ENCODE measurements at places on chromosomes 4 and X. TPM values are rescaled to one million over a fixed set of nuclear protein-coding genes. Genes with fewer than 3 reads are reported as not detected.
A peak's percentile ranks its signal among the peaks of the same experiment; 100 is the strongest.

- peak overlapping the region; percentile 98 for H3K27ac ChIP-seq
- DNase-seq = no peak
- peaks cover 23% of the 10 kb centered on the region for H3K4me1 ChIP-seq
- H3K36me3 ChIP-seq = peaks cover 15% of the 10 kb centered on the region
- H3K4me3 ChIP-seq = peak overlapping the region; percentile 94
- no peaks in the 10 kb centered on the region for H3K27me3 ChIP-seq
Measured at GRCh38 chrX:101408532-101408841, 465 bp downstream of the HNRNPH2 start.

- no peaks in the 10 kb centered on the region for H3K27me3 ChIP-seq
- no peaks in the 10 kb centered on the region for H3K4me1 ChIP-seq
- H3K36me3 ChIP-seq = no peaks in the 10 kb centered on the region
- DNase-seq = no peak
Measured at GRCh38 chrX:8147226-8147625, 23.8 kb downstream of the VCX2 start.

DNA sequence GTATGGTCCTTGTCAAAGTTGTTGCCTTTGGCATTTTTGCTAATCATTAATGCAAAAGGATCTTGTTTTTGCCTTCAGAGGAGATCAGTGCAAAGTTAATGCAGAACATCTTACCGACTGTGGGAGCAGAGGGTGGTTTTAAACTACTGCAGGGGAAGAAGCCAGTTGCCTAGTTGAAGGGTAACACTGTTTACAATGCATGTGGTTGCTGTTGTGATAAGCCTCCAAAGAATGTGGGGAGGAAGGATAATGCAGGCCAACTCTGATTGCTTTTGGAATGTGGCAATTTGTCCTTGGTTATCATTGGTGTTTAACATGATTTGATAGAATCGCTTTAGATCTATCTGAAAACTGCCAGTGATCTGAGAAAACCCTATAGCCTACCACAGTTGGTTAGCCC, 204.3 kb upstream of the TLL1 start:
- H3K27ac ChIP-seq = no peak overlapping the region
- DNase-seq = no peak
- H3K4me3 ChIP-seq = no peak overlapping the region
- no peaks in the 10 kb centered on the region for H3K4me1 ChIP-seq
- no peaks in the 10 kb centered on the region for H3K36me3 ChIP-seq

GRCh38 chrX:116204932-116205331, 34.4 kb downstream of the AGTR2 start:
- no peaks in the 10 kb centered on the region for H3K4me1 ChIP-seq
- H3K27me3 ChIP-seq = no peaks in the 10 kb centered on the region
- no peak overlapping the region for H3K4me3 ChIP-seq
- H3K36me3 ChIP-seq = no peaks in the 10 kb centered on the region
- no peak overlapping the region for H3K27ac ChIP-seq

- H3K4me1 ChIP-seq = no peaks in the 10 kb centered on the region
- H3K27ac ChIP-seq = no peak overlapping the region
- no peak overlapping the region for H3K4me3 ChIP-seq
- no peaks in the 10 kb centered on the region for H3K27me3 ChIP-seq
- no peak for DNase-seq
Measured at GRCh38 chrX:114519524-114519923, 64.4 kb upstream of the HTR2C start.

GRCh38 chrX:1529756-1530155, 7.2 kb downstream of the P2RY8 start:
- no peak for DNase-seq
- peak overlapping the region; percentile 30 for H3K27ac ChIP-seq
- peaks cover 28% of the 10 kb centered on the region for H3K36me3 ChIP-seq

GRCh38 chr4:90120037-90120436, 7.2 kb upstream of the CCSER1 start:
- no peak for DNase-seq
- H3K36me3 ChIP-seq = no peaks in the 10 kb centered on the region
- no peaks in the 10 kb centered on the region for H3K4me1 ChIP-seq
- no peaks in the 10 kb centered on the region for H3K27me3 ChIP-seq
- H3K27ac ChIP-seq = no peak overlapping the region

DNA sequence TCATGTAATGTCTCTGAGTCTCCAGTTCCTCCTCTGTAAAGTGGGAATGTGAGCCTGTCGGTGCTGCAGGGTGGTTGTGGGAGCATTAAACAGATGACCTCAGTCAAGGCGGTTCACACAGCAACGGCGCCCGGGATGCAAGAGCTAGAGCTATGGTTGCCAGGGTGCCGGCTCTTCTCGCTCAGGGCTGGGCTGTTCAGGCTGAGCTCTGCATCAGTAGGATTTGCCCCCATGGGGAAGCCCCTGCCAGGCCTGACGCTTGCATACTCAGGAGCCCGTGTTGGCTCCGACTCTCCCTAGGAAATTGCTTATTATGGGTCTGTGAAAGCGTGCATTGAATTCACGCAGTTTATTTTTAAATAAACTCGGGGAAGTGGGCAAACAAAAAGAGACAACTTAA, 67.3 kb downstream of the PSAPL1 start:
- H3K36me3 ChIP-seq = no peaks in the 10 kb centered on the region
- no peaks in the 10 kb centered on the region for H3K27me3 ChIP-seq
- no peaks in the 10 kb centered on the region for H3K4me1 ChIP-seq

DNA sequence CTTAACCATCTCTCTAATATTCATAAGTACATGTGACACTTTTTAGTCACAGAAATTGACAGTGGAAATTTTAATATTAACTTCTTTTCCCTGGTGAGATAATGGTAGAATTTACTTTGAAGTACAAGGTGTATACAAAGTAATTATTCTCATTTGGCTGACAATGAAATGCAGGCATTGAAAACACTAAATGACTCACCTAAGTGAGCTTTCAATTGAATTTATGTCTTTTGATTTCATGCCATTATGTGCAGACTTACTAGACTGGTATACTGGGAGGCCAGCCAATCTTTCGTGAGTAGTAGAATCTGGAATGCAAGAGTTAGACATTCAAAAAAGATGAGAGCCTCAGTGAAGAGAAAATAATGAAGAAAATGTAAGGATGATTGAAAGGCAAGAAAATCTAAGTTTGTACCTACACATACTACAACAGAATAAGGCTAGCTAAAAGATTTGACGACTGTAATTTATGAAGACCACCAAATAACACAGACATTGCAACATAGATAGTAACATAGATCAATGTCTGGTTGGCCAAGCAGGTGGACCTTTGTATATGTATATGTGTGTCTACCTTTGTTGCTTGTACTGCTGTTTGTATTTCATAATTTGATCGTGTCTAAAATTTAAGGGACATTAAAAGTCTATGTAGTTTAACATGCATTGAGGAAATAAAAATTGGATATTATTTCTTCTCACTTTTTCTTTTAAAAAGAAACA, 459.7 kb downstream of the IL15 start:
- no peaks in the 10 kb centered on the region for H3K4me1 ChIP-seq
- no peaks in the 10 kb centered on the region for H3K27me3 ChIP-seq
- DNase-seq = no peak

- DNase-seq = no peak
- H3K4me1 ChIP-seq = no peaks in the 10 kb centered on the region
- no peak overlapping the region for H3K27ac ChIP-seq
- no peak overlapping the region for H3K4me3 ChIP-seq
Measured at GRCh38 chr4:103892586-103892985, 172.8 kb upstream of the TACR3 start.

GRCh38 chr4:139940600-139940999, 213.4 kb downstream of the MAML3 start:
- H3K27me3 ChIP-seq = no peaks in the 10 kb centered on the region
- DNase-seq = no peak
- H3K4me3 ChIP-seq = no peak overlapping the region
- no peaks in the 10 kb centered on the region for H3K4me1 ChIP-seq
- H3K27ac ChIP-seq = no peak overlapping the region

GRCh38 chr4:38154252-38154651, 194.1 kb downstream of the PTTG2 start:
- no peaks in the 10 kb centered on the region for H3K36me3 ChIP-seq
- H3K4me3 ChIP-seq = peak overlapping the region; percentile 10
- no peak for DNase-seq
- H3K27me3 ChIP-seq = no peaks in the 10 kb centered on the region

DNA sequence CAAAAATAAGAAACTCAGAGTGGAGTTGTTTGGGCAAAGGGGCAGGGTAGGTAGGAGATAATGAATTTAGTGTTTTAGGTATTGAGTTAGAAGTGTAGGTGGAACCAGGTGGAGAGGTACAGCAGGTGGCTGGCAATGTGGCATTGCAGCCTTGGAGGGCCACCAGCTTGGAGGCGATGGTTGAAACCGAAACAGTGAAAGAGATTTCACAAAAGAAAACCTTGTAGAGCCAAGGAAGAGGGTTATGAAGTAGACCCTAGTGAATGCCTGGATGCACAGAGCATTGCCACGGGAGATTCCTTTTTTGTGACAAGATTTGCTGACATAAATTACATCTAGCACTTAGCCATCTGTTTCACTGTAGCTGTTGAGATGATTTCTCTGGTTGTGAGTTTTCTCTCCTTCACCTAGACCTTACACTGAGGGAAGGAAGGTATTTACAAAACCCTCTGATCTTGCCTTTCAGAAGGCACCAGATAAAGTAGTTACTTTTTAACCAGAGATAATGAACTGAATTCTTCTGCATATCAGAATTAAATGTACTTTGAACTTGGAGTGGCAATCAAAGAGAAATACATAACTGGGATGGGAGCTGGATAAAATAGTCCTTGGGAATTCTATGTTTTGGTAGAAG, 104.1 kb upstream of the CASK start:
- no peak for DNase-seq
- H3K27ac ChIP-seq = no peak overlapping the region
- no peaks in the 10 kb centered on the region for H3K4me1 ChIP-seq
- H3K27me3 ChIP-seq = no peaks in the 10 kb centered on the region
- no peak overlapping the region for H3K4me3 ChIP-seq
- H3K36me3 ChIP-seq = no peaks in the 10 kb centered on the region

- H3K36me3 ChIP-seq = no peaks in the 10 kb centered on the region
- H3K4me1 ChIP-seq = peaks cover 35% of the 10 kb centered on the region
- no peaks in the 10 kb centered on the region for H3K27me3 ChIP-seq
- peak overlapping the region; percentile 41 for H3K27ac ChIP-seq
Measured at GRCh38 chrX:9465380-9466123, 694 bp downstream of the TBL1X start.

DNA sequence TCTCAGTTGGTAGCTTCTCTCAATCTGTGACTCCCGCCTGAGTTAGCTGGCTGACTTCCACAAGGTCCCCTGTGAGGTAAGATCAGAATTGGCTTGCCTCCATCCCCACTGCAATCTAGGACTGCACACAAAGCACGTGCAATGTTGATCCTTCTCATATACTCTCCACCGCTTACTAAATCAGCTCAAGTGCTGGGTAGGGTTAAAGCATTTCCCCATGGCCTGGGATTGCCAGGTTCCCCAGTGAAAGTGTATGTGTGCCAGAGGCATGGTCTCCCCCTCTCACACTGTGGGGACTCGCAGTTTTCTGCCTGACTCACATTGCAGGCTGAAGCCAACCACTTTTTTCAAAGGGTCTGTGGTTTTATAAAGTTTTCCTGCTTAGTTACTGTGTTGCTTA, 886.9 kb downstream of the FAM133A start:
- no peaks in the 10 kb centered on the region for H3K36me3 ChIP-seq
- H3K4me1 ChIP-seq = no peaks in the 10 kb centered on the region
- no peak overlapping the region for H3K27ac ChIP-seq
- H3K4me3 ChIP-seq = no peak overlapping the region

DNA sequence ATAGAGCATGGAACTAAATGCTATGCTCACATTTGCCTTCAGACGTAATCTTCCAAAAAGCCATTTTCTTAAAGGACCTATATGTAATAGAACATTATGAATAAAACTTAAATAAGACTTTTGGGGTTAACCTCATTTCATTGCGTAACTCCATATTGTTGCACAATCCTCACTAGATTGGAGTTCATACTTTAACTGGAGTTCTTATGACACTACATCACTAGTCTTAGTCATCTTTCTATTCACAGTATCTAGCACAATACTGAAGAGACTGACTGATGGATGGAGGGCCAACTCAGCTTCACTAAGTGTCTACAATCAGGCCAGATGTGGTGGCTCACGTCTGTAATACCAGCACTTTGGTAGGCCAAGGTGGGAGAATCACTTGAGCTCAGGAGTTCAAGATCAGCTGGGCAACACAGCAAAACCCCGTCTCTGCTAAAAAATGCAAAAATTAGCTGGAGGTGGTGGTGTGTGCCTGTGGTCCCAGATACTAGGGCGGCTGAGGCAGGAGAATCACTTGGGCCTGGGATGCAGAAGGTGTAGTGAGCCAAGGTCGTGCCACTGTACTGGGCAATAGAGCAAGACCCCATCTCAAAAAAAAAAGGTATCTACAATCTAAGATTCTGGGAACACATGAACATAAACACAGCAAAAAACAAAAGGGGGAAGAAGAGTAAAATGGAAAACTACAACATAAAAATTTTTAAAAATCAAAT, 80.8 kb upstream of the MAB21L2 start:
- no peak overlapping the region for H3K4me3 ChIP-seq
- H3K27me3 ChIP-seq = no peaks in the 10 kb centered on the region
- no peaks in the 10 kb centered on the region for H3K4me1 ChIP-seq
- H3K27ac ChIP-seq = no peak overlapping the region
- H3K36me3 ChIP-seq = no peaks in the 10 kb centered on the region

DNA sequence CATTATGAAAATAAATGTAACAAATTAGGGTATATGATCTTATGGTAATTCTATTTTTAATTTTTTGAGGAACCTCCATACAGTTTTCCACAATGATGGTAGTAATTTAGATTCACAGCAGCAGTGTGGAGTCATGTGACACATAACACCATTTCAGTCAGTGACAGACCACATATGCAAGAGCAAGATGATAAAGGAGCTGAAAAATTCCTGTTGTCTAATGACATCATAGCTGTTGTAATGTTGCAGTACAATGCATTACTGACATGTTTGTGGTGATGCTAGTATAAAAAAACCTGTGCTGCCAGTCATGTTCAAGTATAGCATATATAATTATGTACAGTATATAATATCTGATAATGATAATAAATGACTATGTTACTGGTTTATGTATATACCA, 28.5 kb downstream of the EMCN start:
- H3K27me3 ChIP-seq = peaks cover 2% of the 10 kb centered on the region
- no peaks in the 10 kb centered on the region for H3K4me1 ChIP-seq
- no peaks in the 10 kb centered on the region for H3K36me3 ChIP-seq
- H3K4me3 ChIP-seq = no peak overlapping the region

DNA sequence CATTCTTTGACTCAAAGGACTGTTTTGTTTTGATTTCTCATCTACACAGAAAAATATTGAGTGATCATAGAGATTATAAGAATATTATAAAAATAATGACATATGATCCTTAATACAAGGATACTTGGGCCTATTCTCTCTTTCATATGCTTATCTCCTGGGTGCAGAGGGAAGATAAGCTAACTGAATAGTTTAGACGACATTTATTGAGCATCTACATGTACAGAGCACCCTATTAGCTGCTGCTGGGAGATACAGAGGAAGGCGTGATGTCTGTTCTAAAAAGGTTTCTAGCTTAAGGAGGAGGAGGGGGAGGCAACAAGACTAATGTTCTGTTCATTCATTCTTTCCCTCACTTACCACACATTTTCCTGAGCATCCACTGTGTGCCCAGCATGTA, 106.8 kb downstream of the HDAC8 start:
- DNase-seq = no peak
- no peaks in the 10 kb centered on the region for H3K4me1 ChIP-seq
- H3K36me3 ChIP-seq = peaks cover 9% of the 10 kb centered on the region
- H3K4me3 ChIP-seq = no peak overlapping the region
- no peak overlapping the region for H3K27ac ChIP-seq
- H3K27me3 ChIP-seq = no peaks in the 10 kb centered on the region

The SASH3 gene
- 117 TPM for total RNA-seq

The OPN1LW gene
- total RNA-seq = not detected

The PRSS12 gene
- total RNA-seq = not detected

The XAGE1A gene
- not detected for total RNA-seq

The ETDB gene
- total RNA-seq = not detected

All from CD4-positive, CD25-positive, alpha-beta regulatory T cell (primary cell).